IMR-90 (cell line): ENCODE measurements at places on chromosomes 3 and 15. TPM values are rescaled to one million over a fixed set of nuclear protein-coding genes. Genes with fewer than 3 reads are reported as not detected.

DNA sequence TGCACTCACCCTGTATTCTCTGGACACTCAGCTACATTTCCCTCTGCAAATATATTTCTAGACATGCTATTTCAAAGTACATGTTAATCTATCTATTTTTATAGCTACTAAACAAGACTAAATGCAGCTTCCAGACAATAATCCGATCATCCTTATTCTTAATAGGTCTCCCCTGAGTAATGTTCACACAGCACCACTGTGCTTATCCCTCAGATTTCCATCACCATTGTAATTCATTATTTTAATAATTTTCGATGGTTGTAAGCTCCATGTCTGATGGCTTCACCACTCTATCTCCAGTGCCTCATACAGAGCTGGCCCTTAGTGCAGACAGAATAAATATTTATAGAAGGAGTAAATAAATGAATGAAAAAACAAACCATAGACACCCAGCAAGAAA lies 117.5 kb downstream of the ANXA2 start:
- DNase-seq: no peak

- peak; percentile 3 for DNase-seq
Measured at GRCh38 chr15:32029862-32030781, at the start of gene CHRNA7. Gene CHRNA7, plus strand, starts transcription at chr15:32030515. Its CDS starts 80 bp downstream, at chr15:32030595.

- DNase-seq: no peak
Measured at GRCh38 chr15:41512512-41512939, 1.1 kb downstream of the LTK start.

DNA sequence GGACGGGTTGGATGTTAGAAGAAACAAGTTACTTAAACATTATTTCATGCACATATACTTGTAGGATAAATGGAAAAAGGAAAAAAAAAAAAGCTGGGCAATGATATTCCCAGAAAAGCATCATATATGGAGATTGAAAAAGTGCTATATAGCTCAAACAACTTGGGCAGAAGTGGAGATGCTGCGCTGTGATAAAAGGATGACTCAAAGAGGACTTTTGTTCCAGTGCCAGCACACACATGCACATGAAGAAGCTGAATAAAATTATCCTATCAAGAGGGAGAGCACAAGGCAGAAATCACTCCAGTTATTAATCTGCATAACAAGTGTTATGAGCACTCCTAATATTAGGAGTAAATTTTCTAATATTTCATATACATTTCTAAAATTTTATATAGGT lies 30.9 kb downstream of the FRMD4B start:
- DNase-seq: no peak

DNA sequence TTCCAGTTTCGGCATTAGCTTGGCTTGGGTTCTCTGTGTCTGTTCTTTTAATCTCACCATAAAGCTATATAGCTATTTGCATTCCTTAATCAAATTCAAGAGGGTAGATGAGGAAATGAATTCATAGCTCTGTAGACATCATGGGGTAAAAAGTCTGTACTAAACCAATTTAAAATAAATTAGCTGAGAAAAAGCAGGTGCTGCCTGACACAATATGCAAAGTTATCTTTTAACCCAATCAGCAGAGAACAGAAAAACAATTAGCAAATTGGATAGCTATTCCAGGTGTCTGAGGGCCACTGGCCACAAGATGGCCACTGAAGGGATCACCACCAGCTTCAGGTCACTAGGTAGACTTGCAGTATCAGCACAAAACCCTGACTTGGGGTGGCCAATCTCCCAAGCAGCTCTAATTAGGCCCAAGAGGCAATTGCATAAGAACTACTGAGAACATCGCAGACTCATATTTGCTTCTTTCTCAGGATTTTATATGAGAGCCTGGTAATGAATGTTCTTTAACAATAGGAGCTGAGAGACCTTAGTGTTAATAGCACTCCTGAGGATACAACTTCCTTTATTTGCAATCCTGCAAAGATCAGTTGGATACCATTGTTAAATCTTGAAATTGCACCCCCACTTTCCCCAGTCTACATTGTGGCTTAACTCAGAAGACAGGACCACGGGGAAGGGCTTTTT lies 494.3 kb downstream of the PDCD6IP start:
- DNase-seq: no peak

Gene NPAP1
- not detected in 2 replicates for total RNA-seq

Gene SYNPR
- not detected in 2 replicates for total RNA-seq
